Umbilical cord (tissue), 2 donors: ENCODE measurements at places on chromosomes 11 and 22. TPM values are rescaled to one million over a fixed set of nuclear protein-coding genes. Genes with fewer than 3 reads are reported as not detected.

DNA sequence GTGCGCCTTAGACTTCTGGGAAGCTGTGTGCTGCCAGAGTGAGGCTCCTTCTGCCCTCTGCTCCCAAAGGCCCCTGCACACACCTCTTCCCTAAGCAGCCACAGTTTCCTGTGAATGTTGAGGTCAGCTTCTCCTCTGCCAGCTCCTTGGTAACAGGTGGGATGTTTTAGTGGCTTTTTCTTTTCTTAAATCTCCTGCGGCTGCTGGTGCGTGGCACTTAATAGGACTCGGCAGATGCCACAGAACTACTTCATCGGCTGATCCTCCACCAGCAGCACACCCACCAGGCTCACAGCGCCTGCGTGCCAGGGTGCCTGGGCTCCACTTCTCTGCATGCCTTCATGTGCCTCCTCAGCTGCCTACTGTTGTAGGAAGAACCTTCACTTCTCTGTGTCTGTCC is 87.8 kb downstream of the RCN1 start:
- DNase-seq = no peak

DNA sequence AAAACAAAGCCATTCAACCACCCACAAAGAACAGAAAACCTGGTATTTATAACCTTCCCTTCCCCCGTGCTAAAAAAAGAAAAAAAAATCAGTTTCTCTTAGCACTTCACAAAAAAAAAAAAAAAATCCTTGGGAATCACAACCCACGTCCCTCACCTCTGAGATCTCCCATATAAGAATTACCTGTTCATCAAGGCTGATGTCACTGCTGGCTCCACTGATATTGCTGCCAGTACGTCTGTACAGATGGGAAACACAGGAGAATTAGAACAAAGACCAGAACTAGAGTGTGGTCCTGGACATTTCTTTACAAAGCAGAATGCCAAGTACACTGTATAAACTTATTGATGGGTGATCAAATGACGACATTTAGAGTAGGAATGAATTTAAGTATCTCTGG is 14.9 kb downstream of the OSBP start:
- DNase-seq = no peak

GRCh38 chr11:35257281-35257680 is 118.3 kb downstream of the CD44 start:
- no peak for DNase-seq

DNA sequence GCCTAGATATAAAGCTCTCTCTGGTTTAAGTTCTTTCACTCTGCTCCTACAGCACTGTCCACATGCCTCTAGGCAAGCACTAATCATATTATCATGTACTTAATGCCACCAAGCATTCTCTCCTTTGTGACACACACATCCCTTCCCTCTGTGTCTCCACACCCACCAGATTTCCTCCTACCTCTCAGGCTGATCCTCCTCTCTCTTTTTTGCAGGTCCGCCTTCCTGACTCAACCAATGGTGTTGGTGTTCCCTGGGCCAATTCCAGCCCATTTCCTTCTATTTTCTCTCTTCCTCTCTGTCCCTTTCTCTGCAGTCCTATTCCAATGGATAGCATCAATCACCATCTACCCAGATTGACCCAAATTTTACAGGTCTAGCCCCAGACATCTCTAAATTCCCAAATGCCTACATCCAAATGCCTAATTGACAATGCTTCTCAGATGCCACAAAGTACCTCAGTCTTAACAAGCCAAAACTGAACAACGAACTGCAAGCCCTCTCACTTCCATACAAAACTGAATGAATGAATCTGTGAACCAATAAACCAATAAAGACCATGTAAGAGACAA is 504 bp upstream of the ZNF215 start:
- DNase-seq = no peak

DNA sequence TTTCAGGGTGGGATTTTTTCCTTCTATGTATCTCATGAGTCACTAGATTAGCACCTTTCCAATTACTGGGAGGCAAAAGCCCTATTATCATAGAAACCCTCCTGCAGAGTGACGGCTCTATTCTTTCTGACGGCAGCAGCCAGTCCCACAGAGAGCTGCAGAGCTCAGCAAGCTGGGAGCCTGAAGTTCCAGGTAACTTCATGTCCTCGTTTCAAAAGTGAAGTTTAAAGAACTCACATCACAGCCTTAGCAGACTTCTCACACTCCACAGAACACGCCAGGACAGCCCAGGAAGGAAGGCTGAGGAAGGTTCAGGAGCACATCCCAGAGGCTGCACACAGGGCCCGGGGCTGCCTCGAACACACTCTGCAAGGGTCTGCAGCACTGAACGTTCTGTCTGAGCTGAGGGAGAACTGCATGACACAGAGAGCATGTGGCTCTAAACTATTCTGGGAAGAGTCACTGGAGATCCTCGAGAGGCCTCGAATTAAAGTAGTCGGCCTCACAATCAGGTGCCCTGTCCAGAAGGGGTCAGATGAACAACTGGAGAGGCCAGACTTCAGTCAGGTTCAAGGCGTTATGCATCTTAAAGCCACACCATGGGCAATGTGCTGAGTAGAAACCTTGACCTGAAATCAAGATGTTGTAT is 104.2 kb upstream of the DRD2 start:
- no peak for DNase-seq

DNA sequence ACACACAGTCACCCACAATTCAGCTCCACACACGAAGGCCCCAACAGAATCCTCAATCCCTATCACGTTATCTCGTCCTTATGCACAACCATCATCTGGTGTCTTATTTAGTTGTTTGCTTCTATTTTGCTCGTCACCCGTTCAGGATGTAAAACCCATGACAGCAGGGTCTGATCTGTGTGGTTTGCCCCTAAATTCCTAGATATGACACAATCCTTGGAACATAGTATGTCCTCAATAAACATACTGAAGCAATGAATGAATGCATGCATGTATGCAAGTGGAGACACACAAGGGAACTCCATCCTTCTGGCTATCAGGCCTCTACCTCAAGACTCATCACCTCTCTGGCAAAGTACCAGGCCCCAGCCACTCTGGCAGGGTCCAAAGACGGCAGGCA is 20.2 kb downstream of the STARD10 start:
- no peak for DNase-seq

DNA sequence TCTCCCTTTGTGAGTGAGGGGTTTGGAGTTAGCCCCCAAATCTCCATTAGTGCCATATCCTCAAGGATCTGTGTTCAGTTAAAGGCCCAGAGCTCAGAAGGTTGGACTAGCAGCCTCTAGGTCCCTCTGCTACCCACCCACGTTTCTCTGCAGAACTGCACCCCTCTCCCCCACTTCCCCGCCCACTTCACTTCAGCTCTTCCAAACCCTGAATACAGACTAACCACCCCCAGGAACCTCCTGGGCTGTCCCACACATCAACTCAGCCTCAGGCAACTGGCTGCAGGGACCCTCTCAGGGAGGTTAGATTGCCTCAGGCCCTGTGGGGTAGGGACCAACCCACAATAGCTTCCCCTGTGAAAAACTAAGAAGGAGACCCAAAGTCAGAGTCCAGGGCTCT is 840 bp downstream of the VPREB3 start:
- no peak for DNase-seq

GRCh38 chr11:116707161-116707629 is 65.6 kb downstream of the BUD13 start:
- DNase-seq = no peak

GRCh38 chr22:21759093-21759492 is 23.5 kb upstream of the YPEL1 start:
- no peak for DNase-seq

DNA sequence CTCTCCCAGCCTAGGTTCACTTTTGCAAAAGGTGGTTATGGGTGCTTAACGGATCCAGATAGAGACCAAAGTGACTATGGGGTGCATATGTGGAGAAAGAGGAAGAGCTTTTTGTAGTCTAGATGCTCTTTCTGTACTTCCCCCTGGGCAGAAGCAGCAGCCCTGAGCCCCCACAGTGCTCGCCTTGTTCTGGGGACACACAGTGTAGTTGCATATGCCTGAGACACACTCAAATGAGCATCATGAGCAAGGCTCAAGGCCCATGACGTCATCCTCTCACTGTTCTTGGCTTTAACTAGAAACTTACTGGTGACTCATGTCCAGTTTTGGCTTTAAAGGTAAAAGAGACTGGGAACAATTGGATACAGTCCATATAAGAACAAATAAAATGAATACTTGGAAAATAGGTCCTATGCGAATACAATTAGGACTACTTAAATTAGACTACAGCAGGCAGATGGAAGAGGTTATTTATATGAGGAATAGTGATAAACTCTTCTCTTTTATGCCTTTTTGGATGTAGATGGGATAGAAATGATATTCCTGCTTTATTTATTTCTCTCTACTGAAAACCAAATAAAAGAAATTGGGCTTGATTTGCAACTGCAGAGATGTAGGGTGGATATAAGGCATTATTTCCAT is 20.1 kb upstream of the PEX26 start:
- DNase-seq = peak; percentile 80

DNA sequence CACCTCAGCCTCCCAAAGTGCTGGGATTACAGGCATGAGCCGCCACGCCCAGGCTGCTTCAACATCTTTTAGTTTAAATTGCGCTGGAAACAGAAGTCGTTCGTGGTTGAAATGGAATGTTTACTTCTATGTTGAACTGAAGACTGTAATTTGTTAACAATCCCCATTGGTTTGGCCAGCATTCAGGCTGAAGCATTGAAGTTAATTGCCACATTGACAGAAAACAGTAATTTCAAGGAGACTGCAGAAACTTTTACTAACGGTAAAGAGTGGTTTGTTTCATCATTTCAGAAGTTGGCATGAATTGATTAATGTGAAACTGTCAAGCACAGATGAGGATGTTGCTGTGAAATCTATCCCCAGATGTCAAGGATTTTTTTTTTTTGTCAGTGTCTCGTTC is 14.2 kb downstream of the AP5B1 start:
- DNase-seq = no peak

- DNase-seq = no peak
These were observed 31.6 kb upstream of the A4GALT start for GRCh38 chr22:42752230-42752746.

- DNase-seq = no peak
These were observed 63.8 kb upstream of the LINC01488 start for GRCh38 chr11:69417699-69418085.

- DNase-seq = no peak
These were observed 11.0 kb downstream of the PTPRJ start for GRCh38 chr11:47991266-47991830.

- DNase-seq = peak; percentile 75
These were observed 1.7 kb downstream of the TOM1 start for GRCh38 chr22:35301372-35301874.

GRCh38 chr11:118042141-118042540 is 34.7 kb upstream of the TMPRSS4 start:
- no peak for DNase-seq

GRCh38 chr22:35266277-35266676 is 9.0 kb downstream of the HMGXB4 start:
- DNase-seq = no peak

GRCh38 chr22:26890870-26891269 is 233.5 kb downstream of the MIAT start:
- DNase-seq = no peak

GRCh38 chr11:123051634-123052033 is 10.3 kb downstream of the HSPA8 start:
- no peak for DNase-seq

- no peak for DNase-seq
These were observed 20.2 kb downstream of the SPATA19 start for GRCh38 chr11:133825156-133825555.

GRCh38 chr11:134417871-134418840 is 6.1 kb upstream of the B3GAT1 start:
- peak; percentile 68 for DNase-seq

GRCh38 chr11:134701564-134702165 is 289.6 kb upstream of the B3GAT1 start:
- no peak for DNase-seq

The CDHR5 gene
- not detected for total RNA-seq

The NXPE4 gene
- not detected for total RNA-seq

The CHKB gene
- total RNA-seq = 14.2 TPM

The APOBEC3B gene
- total RNA-seq = not detected

The DEPDC7 gene
- total RNA-seq = 6.5 TPM
